ENCODE measurements at places on chromosomes 13 and 19.

DNA sequence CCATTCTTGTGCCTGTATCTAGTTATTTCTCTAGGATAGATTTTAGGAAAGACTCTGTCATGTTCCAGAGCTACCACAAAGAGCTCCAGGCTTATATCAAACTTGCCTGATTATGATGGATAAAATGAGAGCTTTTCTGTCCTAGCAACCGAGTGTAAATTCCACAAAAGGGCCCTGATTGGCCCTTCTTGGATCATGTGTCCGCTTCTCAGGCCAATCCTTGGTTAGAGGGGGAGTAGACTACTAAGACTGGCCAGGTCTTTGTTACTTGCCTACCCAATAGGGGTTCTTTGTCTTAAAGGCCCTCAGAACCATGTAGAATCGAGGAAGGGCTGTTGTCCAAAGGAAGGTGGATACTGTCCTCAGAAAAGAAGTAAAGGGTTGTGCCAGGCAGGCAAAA, 2.4 kb downstream of the DHX34 start:
- DNase-seq, result no peak

GRCh38 chr19:3403489-3404323, 37.3 kb downstream of the NFIC start:
- DNase-seq, result no peak

DNA sequence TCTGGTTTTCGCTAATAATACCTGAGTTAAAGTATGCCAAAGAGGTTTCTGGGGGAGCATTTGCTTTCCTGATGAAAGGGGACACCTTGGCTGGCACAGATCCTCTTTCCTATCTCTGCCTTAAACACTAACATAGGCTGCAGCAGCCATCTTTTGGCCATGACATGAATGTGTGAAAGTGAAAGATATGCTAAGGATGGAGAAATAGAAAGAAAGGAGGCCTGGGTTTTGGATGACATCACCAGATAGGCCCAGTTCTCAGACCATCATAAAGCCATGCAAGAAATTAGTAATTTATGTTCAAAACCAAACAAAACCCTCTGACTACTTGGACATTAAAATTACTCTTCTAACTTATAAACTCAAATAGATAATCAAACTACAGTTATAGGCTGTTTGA, 279.7 kb downstream of the COG6 start:
- no peak for DNase-seq

- no peak for DNase-seq
These were observed 52.2 kb downstream of the RFC3 start for GRCh38 chr13:33870046-33870668.

DNA sequence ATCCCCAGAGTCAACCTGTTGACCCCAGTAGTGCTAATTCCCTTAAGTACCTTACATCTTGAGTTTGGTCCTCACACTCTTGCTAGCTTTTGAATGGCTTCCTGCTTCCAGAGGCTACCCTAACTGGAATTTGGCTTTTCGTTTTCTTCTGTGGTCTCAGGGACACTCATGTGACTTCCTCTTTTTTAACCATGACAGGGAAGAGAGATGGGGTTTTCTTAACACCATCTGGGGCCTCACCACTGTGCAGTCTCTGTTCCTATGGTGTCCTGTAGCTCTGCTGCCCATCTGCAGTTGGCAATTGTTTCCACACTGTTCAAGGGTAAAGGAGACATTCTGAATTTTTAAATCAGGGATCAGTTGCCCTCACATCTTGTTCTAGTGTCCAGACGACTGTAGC, 66.7 kb downstream of the SLC10A2 start:
- DNase-seq, result no peak

- no peak for DNase-seq
These were observed 35.6 kb downstream of the EPS15L1 start for GRCh38 chr19:16435999-16436650.

DNA sequence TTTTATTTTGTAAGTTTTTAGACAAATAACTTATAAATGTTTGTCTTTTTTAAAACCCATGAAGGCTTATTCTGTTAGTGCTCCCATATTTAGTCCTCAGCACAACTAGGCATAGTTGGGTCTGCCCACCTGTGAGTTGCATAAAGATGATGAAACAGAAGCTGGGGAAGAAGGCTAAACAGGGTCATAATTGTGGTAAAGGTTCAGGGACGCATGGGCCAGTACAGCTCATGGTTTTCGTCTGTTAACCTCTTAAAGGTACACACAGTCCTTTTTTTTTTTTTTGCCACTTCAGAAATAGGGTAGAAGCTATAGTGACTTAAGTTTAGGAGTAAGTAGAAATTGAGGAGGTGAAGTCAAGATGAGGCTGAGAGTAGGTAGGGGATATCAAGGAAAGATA, 58.3 kb downstream of the TM9SF2 start:
- no peak for DNase-seq

DNA sequence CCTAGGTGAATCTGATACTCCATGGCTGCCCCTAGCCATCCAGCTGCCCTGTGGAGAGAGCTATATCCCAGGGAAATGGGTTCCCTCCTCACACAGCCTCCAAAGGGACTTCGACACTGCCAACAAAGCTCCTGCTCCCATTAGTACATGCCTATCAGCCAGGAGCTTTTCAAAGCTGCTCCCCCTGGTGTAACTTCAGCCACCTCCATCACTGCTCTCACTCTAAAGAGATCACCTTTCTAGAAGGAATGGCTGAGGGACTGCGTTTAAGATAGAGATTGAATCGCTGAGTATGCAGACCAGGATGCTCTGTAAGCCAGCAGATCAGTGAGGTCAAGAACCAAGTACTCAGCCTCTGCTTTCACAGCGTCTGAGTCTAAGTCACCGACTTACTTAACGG, 213.7 kb downstream of the NALCN start:
- no peak for DNase-seq

DNA sequence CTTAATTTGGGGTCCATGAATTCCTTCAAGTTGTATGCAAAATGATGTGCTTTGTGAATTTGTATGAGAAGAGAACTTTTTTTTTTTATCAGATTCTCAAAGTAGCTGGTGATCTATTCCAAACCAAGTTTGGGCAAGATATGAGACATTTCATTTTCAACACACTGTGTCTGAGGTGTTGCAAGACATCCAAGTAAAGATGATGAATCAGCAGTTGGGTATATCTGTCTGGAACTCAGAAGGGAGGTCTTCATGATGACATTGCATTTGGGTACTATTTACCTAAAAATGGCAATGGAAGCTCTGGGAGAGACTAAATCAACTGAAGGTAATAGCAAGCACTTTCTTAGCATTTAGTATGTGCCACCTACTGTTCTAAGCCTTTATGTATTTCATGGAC, 2.8 kb downstream of the FAM124A start:
- no peak for DNase-seq

GRCh38 chr13:27347211-27347772, 76.7 kb downstream of the RASL11A start:
- DNase-seq, result no peak

DNA sequence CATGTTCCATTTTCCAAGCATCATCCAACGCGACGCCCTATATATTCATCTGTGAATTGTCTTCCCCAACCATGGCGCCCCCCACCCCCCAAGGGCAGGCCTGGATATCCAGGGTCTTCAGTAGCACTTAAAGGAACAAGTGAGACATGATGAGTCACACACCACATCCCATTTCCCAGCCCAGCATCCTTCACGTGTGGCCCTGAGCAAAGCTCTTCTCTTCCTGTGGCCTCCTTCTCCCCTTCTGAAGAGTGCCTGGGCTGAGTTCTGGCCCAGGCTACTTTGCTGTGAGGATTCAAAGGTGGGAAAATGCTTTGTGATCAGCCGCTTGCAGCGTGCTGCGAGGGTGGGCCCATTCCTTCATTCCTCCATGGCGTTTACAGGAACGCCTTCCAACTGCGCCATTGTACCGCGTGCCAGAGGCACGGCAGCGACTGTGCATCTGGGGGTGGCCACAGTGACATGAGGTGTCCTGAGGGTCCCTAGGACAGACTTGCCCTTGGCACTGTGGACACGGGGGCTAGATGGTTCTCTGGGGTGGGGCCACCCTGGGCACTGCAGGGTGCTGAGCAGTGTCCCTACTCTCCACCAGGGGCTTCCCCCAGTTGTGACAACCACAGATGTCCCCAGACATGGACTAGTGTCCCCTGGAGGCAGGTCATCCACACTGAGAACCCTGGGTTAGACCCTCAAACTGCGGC, 11.7 kb downstream of the PLIN4 start:
- DNase-seq, result peak; percentile 26

GRCh38 chr19:40688309-40688708, 2.1 kb downstream of the NUMBL start:
- no peak for DNase-seq

DNA sequence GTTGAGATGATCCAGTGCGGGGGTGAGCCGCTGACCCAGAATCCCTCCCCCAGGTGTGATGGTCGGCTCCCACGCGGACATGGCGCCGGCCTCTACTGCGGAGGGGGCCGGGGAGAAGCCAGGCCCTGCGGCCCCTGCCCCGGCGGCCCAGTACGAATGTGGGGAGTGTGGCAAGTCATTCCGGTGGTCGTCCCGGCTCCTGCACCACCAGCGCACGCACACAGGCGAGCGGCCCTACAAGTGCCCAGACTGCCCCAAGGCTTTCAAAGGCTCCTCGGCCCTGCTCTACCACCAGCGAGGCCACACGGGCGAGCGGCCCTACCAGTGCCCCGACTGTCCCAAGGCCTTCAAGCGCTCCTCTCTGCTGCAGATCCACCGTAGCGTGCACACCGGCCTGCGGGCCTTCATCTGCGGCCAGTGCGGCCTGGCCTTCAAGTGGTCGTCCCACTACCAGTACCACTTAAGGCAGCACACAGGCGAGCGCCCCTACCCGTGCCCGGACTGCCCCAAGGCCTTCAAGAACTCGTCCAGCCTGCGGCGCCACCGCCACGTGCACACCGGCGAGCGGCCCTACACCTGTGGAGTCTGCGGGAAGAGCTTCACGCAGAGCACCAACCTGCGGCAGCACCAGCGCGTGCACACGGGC, 3.7 kb upstream of the NAT14 start:
- DNase-seq, result no peak

GRCh38 chr19:14119644-14120496, 2.3 kb upstream of the PRKACA start:
- no peak for DNase-seq

- peak; percentile 76 for DNase-seq
These were observed at the start of gene LHFPL6 for GRCh38 chr13:39602614-39603366. Gene LHFPL6, minus strand, starts transcription at chr13:39603193.

All from activated T-cell treated with anti-CD3 and anti-CD28 coated beads, Interleukin-2, amount 50 U/mL, for 48 hours (primary cell).